Brain microvascular endothelial cell (primary cell): ENCODE measurements at places on chromosomes 7 and 10.
A peak's percentile ranks its signal among the peaks of the same experiment; 100 is the strongest.

DNA sequence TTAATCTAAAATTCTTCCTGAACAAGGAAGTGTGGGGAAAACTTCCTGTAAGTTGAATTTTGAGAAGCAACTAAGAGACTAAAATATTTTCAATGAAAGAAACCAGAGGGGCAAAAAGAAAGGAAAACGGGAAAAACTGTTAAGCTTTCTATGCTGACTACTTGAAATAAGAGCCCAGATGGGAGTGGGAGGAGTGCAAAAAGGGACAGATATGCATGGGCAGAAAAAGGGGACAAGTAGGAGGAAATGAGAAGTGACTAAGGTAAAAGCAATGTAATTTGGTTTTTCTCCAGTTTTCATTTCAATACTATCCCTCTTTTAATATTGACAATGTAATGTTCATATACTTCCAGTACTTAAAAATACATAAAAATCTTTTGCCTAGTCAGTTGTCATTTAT lies 11.1 kb downstream of the OGA start:
- DNase-seq: no peak

GRCh38 chr10:127424594-127425264 lies 124.4 kb upstream of the NPS start:
- DNase-seq: no peak

DNA sequence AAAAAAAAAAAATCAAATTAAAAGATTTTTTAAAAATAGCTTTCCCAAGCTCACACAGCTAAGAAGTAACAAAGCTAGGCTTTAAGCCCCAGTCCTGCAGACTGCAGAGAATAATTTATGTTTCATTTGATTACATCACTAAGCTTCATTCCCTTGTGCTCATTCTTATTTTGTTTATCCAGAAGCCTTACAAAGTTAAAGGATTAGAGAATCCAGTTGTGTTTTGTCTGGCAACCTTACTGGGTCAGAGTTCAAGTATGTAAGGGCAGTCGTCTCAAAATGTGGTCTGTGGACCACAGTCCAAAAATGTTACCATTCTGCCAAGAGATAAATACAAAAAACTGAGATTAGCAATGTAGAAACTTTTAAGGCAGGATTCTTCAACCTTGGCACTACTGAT lies 32.1 kb upstream of the EZH2 start:
- DNase-seq: peak; percentile 55

DNA sequence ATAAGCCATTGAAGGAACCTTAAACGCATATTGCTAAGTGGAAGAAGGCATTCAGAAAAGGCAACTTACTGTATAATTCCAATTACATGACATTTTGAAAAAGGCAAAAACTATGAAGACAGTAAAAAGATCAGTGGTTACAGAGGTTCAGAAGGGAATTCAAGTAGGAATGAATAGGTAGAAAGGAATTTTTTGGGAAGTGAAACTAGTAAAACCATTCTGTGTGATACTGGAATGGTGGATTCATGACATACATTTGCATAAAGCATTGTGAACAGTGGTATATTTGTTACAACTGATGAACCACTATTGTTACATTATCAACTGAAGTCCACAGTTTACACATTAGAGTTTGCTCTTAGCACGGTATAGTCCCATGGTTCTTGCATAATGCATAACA lies 114.2 kb upstream of the GPR22 start:
- DNase-seq: no peak

DNA sequence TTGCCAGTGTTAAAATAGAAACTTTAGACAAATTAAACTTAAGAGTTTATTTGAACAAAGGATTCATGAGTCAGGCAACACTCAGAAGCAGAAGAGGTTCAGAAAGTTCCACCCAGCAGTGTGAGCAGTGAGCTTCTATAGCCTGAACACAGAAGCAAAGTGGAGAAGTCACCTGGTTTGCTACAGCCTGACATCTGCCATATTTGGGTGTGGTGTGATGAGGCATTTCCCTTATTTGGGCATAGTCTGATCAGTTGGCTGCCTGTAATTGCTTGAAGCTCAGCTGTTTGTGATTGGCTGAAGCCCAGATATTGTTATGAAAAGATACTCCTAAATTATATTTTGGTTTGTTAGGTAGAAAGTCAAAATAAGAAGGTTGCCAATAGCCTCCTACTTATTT lies 39.1 kb downstream of the VWC2 start:
- DNase-seq: no peak

- no peak for DNase-seq
Measured at GRCh38 chr7:155388561-155388960, 69.4 kb upstream of the EN2 start.

GRCh38 chr10:86698207-86698940 lies 30.1 kb downstream of the LDB3 start:
- DNase-seq: no peak

DNA sequence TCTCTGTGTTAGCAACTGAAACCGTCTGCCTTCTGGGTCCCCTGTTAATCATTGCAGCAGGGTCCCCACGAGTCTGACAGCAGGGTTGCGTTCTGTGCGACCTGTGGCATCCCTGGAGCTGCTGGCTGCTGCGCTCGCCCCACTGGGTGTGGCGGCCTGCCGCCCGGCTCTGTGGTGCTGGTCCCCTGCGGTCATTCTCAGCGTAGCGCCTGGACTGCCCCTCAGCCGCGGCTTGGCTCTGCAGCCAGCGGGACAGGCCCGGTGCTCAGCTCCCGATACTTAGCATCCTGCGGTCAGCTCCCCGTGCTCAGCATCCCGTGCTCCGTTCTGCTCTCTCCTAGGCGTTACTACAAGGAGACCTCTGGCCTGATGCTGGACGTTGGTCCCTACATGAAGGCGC lies 35.0 kb downstream of the LHPP start:
- DNase-seq: no peak

DNA sequence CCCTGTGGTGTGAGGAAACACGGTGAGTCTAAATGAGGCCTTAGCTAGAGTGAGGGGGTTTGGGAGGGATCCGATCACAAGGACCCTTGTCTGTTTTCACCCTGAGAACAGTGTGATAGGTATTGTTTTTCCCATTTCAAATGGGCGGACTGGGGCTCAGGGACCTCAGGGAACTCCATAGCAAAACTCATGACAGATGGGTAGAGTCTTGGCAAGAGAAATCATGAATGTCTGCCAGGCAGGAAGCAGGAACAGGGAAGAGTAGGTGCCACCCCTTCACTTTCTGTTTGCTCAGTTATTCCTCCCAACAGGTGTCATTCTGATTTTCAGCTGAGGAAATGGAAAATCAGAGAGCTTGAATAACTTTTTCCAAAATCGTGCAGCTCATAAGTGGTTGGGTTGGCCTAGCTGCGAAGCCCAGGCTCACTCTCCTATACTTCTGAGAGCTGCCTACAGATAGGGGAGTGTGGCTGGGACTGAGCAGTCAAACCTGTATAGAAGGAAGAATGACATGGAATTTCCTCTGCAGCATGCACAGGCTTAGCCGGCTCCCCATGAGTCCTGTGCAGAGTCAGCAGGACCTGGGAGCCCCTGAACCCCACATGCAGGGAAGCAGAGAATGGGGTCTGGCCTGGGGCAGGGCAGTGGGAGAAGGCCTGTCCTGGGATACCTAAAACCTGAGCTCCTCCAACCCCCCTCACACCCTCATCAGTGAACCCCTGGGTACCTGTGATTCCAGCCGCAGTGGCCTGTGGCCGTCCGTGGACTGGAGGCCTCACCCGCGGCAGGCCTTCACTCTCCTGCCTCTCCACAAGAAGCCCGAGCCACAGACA lies 17.6 kb upstream of the C10orf105 start:
- DNase-seq: no peak

DNA sequence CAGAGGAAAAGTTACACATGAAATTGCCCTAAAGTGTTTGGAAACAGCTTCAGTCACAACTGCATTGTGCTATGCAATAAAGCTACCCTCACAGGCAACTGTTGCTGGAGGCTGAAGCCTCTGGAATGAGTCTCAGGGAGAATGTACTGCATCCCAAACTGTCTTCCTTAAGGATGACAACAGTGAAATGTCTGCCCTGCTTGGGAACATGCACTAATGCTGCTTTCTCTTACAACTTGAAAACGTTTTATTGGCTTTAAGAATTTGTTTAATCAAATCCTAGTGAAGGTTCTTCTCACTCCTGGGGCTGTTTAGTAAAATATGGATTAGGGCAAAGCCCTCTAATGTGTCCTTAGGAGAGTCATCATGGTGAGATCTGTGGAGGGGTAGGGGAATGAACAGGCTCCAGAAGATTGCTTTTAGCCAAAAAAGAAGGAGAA lies 215.4 kb downstream of the TWIST1 start:
- DNase-seq: no peak
